Osteocyte (in vitro differentiated cells): ENCODE measurements at places on chromosomes 4 and X. TPM values are rescaled to one million over a fixed set of nuclear protein-coding genes. Genes with fewer than 3 reads are reported as not detected.

- no peaks in the 10 kb centered on the region for H3K27me3 ChIP-seq
- H3K4me1 ChIP-seq = no peaks in the 10 kb centered on the region
- DNase-seq = no peak
- H3K4me3 ChIP-seq = no peak overlapping the region
Observed at GRCh38 chrX:50107470-50107869, 93.3 kb downstream of the AKAP4 start.

- no peaks in the 10 kb centered on the region for H3K27me3 ChIP-seq
- H3K4me3 ChIP-seq = no peak overlapping the region
- no peaks in the 10 kb centered on the region for H3K4me1 ChIP-seq
- DNase-seq = no peak
- H3K36me3 ChIP-seq = no peaks in the 10 kb centered on the region
Observed at GRCh38 chrX:135651647-135652295, 61.7 kb upstream of the CT45A1 start.

DNA sequence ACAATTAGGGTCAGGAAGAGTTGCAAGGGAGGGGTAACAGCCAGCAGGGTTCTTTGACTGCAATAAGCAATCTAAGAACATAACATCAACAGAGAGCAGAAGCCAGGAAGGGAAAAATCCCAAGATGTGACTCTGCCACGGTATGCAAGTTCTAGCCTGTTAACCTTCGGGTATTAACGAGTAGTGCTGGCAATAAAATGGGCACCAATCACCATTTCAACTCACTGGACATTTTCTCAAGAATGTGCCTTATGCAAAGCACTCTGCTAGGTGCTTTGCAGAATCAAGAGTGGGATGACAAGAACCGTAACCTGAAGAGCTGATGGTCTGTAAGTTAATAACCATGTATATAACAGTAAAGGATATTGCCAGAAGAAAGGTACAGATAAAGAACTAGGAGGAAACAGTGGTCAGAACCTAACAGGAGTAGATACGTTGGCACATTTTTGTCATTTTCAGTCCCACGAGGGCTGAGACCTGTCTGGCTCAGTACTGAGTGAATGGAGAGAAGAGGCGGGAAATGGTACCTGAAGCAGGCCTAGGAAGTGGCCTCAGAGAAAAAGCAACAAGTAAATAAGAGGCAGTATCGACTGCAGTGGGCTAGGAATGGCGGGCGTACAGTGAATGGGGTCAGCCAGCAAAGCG, 2.7 kb downstream of the ELOVL6 start:
- H3K27me3 ChIP-seq = no peaks in the 10 kb centered on the region
- DNase-seq = no peak
- H3K36me3 ChIP-seq = no peaks in the 10 kb centered on the region
- peak overlapping the region; percentile 87 for H3K4me3 ChIP-seq
- H3K4me1 ChIP-seq = peaks cover 26% of the 10 kb centered on the region

- no peaks in the 10 kb centered on the region for H3K27me3 ChIP-seq
- no peak for DNase-seq
- H3K27ac ChIP-seq = no peak overlapping the region
- H3K4me3 ChIP-seq = no peak overlapping the region
Observed at GRCh38 chrX:104137496-104137895, 19.3 kb downstream of the SLC25A53 start.

DNA sequence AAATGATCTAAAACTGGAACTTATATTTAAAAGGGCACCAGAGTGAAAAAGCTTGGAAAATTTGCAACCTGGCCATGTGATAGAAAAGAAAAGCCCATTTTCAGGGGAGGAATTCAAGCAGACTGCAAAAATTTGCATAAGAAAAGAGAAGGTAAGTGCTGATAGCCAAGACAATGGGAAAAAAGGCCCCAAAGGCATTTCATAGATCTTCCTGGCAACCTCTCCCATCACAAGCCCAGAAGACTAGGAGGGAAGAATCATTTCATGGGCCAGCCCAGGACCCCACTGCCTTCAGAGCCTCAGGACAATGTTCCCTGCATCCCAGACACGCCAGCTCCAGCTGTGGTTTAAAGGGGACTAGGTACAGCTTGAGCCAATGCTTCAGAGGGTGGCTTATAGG, 887.3 kb upstream of the DIAPH2 start:
- no peak overlapping the region for H3K4me3 ChIP-seq
- H3K36me3 ChIP-seq = no peaks in the 10 kb centered on the region
- H3K27me3 ChIP-seq = no peaks in the 10 kb centered on the region
- no peak overlapping the region for H3K27ac ChIP-seq

The CASP6 gene
- 19.8 and 23.3 TPM in 2 replicates for total RNA-seq

The ADH1A gene
- not detected in 2 replicates for total RNA-seq

The FAM236A gene
- not detected in 2 replicates for total RNA-seq
